ENCODE measurements at places on chromosomes 11 and 22.

- no peak for DNase-seq
Observed at GRCh38 chr11:129611661-129612446, 203.8 kb upstream of the TMEM45B start.

DNA sequence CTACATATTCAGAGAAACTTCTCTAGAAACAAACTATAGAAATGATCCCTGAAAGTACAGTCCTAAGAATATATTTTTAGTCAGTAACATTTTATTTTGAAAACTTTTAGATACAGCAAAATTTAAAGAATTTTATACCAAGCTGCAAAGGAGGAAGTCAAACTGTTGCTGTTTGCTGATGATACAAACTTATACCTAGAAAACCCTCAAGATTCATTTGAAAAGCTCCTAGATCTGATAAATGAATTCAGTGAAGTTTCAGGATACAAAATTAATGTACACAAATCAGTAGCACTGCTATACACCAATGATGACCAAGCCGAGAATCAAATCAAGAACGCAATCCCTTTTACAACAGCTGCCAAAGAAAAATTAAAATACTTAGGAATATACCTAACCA, 10.1 kb downstream of the ZBTB44 start:
- DNase-seq, result no peak

GRCh38 chr22:28521451-28521850, 158.2 kb downstream of the TTC28 start:
- DNase-seq, result no peak

- no peak for DNase-seq
Observed at GRCh38 chr11:87453531-87454089, 415.9 kb downstream of the TMEM135 start.

DNA sequence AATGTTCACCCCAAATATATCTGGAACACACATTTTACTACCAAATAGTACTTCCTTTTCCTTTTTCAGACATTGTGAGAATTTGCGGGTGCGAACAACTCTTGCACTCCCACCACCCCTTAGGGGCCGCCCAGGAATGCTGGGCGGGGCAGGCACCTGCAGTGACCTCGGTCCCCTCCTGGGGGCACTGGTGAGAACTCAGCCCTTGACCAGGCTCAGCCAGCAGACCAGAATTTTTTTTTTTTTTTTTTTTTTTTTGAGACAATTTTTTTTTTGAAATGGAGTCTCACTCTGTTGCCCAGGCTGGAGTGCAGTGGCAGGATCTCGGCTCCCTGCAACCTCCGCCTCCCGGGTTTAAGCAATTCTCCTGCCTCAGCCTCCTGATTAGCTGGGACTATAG, 75.8 kb downstream of the ARHGAP8 start:
- no peak for DNase-seq

GRCh38 chr11:13929395-13929891, 33.1 kb upstream of the SPON1 start:
- no peak for DNase-seq

DNA sequence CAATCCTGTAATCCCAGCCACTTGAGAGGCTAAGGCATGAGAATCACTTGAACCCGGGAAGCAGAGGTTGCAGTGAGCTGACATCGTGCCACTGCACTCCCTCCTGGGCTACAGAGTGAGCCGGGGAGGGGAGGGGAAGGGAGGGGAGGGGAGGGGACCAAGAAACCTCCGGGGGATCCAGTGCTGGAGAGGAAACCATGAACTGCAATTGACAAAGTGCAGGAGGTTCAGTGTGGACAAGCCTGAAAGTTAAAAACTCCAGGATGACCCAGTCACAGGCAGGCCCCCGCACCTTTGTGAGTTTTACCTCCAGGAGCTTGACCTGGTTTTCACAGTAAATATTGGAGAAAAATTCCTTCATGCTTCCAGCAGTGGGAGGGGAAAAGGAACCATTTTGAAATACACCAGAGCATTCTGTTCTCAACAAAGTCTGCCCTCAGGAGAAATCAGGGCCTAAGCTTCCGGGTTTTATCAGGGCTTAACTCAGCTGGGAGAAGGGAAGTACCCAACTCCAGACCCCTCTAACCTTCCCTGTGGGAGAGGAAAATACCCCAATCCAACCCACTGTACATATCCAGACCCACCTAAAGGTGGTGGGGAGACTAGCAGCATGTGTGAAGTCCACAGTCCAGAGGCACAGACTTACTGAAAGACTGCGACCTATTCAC, 15.5 kb upstream of the ZFTA start:
- DNase-seq, result no peak

DNA sequence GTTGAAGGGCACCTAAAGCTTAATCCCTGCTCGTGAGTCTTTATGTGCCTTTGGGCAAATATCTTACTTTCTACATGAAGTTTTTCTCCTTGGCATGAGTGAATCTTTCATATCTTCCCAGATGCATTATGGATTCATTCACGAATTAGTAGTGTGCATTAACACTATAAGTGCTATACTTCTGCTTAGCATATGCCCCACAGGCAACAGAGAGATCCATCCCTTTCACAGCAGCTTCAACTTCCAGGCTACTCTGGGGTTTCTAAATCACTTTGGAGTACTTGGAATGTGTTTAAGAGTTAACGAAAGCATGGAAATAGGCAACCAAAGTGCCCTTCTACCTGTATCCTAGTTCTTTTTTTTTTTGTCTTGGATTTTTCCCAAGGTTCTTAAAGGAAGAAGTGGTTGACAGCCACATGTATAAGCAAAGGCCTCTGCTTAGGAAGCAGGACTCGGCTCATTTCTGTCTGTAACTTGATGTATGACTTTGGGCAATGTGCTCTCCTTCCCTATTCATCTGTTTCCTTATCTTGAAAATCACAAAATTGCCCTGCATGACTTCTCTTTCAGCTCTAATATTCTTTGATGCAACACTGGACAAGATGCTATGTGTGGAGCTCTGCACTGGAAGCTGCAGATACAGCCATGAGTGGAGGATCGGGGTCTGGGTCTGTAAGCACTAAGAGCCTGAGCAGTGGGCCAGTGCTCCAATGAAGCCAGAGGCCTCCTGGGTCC, 54.5 kb upstream of the ME3 start:
- no peak for DNase-seq

DNA sequence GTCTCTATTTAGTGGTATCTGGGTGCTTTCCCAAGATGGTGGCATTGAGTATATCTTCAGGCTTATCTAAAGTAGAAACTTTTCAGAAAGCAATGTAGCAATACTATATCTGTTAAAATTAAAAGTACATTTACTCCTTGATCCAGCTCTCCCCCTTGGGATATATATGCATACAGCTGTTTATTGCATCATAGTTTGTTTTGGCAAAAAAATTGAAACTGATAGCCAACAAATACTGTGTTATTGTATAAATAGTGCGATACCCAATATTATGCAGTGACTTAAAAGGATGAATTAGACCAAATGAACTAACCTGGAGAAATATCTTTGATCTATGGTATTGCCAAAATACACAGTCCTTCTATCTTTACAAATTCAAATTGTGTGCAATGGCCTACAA, 8.4 kb upstream of the OR10A3 start:
- DNase-seq, result no peak

GRCh38 chr11:3781423-3781822, 15.9 kb downstream of the NUP98 start:
- DNase-seq, result no peak

- DNase-seq, result no peak
Observed at GRCh38 chr11:72792437-72793021, 1.3 kb downstream of the STARD10 start.

DNA sequence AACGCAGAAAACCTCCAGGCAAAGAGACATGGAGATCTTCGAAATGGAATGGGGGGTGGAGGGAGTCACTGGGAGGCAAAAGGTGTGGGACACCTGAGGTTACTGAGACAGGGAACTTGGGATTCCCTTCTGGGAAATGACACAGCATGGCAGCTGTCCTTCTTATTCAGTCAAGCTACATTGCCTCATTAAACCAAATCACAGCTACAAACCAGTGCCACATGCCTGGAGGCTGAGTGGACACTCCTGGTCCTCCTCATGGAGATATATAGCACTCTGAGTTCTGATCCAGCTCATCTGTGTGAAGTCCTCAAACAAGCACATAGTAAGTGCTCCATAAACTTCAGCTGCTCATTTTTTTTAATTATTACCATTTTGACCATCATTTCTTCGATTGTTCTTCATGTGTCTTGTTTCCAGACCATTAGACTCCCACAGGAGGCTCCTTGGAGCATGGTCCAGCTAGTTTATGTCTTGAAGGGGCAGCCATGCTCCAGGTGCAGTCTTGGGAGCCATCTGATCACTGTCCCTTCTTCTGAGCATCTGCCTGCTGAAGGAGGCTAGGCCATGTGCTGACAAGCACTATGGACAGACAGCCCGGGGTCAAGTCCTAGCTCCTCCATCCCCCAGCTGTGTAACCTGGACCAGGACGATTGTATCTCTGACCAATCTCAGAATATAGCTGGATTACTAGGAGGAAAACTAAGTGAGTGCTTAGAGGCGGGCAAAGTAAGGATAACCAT, 9.7 kb upstream of the FXYD2 start:
- no peak for DNase-seq

GRCh38 chr11:112318184-112318591, 57.5 kb upstream of the PLET1 start:
- DNase-seq, result no peak

Data from neuronal stem cell (in vitro differentiated cells).